Stimulated activated CD8-positive, alpha-beta memory T cell treated with anti-CD3 and anti-CD28 coated beads, Interleukin-15, amount 100 ng/mL, for 4 hours (primary cell): ENCODE measurements at places on chromosomes 5 and 9.

- no peak for DNase-seq
Observed at GRCh38 chr5:76401801-76402250, 1.3 kb upstream of the IQGAP2 start.

DNA sequence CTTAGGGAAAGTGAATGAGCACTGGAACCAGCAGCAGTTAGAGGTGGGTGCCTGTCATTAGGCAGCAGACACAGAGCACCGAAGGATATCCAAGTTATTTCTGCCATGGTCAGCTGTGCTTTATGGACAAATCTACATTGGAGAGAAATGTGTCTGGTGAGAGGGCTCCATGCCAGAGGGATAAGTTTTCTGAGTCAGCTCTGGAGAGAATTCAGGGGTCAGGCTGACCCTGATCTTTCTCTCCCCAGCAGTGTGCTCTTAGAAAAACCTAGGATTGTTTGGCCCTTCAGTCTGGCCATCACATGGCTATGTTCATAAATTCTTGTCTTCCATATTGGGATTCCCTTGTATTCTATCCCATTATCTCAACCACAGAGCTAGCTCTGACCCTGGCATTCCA, 8.9 kb upstream of the IL17B start:
- DNase-seq, result no peak

DNA sequence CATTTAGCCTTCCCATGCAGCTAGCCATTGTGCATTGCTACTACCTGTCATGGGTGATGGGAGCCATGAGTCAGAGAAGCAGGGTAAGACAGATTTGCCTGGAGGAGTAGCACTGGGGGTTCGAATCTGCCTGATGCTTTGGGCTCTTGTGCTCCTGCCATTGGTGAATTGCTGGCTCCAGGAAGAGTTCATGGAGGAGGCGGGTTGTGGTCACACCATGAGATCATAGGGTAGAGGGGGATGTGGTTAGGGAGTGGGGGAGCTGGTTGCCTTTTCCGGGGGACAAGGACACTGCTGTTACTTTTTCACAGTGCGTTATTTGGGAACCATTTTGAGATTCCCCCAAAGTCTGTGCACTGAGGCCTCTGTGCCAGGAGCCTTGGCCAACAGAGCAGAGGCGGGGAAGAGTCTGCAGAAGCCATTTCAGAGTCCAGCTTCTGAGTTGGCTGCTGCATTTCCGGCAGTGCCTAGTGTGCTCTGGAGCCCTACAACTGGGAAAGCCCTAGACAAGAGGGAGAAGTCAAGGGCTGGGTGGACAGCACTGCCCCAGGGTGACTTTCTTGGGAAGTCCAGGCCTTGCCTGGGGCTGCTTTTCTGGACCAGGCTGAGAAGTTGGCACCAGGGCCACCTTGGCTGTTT, 6.2 kb downstream of the ANGPTL2 start:
- no peak for DNase-seq

- peak; percentile 27 for DNase-seq
Observed at GRCh38 chr9:120619751-120620655, 40.0 kb upstream of the CDK5RAP2 start.

GRCh38 chr5:94793816-94794198, 175.3 kb downstream of the SLF1 start:
- DNase-seq, result no peak

DNA sequence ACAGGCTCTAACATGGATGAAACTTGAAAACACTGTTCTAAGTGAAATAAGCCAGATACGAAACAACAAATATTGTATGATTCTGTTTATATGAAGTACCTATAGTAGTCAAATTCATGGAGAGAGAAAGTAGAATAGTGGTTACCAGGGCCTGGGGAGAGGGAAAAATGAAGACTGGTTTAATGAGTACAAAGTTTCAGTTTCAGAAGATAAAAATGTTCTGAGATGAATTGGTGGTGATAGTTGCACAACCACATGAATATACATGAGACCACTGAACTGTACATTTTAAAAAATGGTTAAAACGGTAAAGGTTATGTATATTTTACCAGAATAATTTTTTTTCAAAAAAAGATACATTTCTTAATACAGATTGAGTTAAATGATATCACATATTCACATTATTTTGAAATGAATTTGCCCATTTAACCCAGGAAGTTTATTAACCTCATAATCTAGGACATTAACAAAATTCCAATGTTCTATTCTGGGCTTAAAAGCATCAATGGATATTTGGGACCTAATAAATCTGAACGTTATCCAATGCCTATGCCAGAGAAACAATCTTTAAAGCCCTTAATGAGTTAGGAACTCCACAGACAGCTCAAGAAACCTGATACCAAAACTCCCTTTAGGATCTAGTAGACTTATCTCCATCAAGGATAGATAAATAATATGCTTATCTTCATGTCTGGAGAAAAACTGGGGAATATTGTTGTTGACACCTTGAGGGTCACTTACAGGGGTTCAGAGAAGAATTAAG, 521.3 kb downstream of the EFNA5 start:
- no peak for DNase-seq
